ENCODE measurements at places on chromosomes 7 and 10.

DNA sequence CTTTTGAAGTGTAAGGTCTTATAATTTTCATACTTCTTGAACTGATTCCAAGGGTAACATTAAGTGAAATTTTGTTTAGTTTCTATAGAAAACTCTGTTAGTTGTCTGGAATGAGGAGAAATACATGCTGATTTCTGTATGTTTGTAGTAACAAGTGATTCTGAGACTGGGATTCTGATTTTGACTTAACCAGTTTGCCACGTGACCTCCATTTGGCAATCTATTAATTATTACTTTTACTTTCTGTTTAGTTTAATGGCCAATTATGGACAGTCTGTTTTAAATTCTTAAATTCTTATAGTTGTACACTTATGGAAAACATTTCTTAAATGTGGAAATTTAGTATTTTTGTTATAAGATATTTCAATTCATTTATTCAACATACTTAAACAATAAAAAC, 163.1 kb downstream of the ADK start:
- DNase-seq = no peak

GRCh38 chr10:6108631-6109443, 20.0 kb downstream of the RBM17 start:
- DNase-seq = no peak

DNA sequence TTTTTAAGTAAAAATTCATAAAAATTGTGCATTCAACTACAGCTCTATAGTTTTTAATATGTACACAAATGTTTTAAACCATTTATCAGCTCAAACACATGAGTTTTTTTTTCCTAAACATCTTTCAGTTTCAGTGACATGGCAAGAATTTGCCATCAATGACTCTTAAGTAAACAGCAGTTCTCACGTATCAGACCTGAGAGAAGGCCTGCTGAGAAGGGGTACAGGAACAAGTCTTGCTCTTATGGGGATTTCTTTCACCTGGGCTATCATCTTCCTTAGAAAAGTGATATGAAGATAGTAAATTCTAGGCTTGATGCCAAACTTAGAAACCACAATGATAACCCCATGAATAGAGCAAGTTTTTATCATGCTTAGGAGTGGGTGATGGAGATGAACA, 467.8 kb downstream of the ARL4A start:
- peak; percentile 20 for DNase-seq

DNA sequence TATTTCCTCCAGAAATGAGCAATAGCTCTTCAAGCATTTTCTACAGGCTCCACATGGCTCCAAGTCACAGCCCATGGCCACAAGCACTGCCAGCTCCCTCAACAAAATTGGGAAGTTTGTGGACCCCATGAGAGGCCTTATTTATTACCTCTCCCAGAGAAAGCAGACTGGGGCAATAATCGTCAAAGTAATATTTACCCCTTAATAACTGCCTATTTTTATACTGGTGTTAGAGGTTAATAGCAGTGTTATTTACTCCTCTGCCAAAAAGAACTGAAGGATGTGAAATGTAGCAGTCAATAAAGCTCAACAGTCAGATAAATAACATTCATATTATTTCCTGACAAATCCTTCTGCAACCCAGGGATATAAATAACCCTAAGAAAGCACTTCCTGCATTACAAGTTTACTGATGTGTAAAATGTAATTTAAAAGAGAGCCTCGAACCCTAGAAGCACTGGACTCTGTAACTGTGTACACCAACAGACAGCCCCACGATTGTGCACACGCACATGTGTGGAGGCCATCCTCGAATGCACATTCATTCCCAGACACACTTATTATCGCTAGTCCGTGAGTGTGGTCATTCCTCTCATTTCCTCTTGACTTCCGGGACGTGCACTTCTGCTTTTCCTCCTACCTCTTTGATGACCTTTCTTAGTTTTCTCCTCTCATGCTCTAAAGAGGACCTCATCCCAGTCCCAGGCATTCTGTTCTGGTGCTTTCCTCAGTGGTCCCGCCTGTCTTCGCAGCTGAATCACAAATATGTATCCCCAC, 157.4 kb downstream of the EVX1 start:
- no peak for DNase-seq

GRCh38 chr10:21742740-21743412, 208.8 kb downstream of the MLLT10 start:
- no peak for DNase-seq

DNA sequence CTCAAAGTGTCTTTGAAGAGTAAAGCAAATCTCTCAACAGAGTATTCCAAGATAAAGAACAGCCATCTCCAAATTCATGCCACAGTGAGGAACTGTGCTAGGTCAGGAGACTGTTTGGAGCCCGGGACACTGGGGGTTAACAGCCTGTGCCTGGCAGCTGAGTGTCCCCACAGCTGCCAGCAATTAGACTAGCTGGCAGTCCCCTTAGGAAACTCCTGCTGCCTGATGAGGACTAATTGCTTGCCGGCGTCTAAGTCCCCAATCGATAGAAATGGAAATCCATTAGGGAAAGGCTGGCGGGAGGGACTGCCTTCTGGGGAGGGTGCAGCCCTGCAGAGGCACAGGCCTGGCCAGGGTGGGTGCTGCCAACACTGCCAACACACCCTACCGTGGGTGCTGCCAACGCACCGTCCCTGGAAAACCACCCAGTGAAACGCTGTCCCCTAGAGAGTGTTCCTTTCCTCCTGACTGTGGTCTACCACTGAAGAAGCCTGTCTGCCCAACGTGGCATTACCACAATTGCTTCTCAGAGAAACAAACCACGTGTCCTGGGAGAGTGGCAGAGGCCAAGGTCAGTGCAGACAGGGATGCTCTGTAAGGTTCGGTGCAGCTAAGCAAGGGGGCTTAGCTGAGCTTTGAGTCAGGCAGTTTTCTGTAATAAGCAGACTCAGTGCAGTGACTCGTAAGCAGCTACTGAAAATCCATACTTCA, 60.8 kb downstream of the XRCC2 start:
- peak; percentile 49 for DNase-seq

GRCh38 chr10:13670311-13670710, 83.5 kb downstream of the PRPF18 start:
- DNase-seq = peak; percentile 44
